ENCODE measurements at places on chromosomes 1 and 21.

GRCh38 chr1:212781225-212781624, 10.4 kb downstream of the NSL1 start:
- no peak for DNase-seq

DNA sequence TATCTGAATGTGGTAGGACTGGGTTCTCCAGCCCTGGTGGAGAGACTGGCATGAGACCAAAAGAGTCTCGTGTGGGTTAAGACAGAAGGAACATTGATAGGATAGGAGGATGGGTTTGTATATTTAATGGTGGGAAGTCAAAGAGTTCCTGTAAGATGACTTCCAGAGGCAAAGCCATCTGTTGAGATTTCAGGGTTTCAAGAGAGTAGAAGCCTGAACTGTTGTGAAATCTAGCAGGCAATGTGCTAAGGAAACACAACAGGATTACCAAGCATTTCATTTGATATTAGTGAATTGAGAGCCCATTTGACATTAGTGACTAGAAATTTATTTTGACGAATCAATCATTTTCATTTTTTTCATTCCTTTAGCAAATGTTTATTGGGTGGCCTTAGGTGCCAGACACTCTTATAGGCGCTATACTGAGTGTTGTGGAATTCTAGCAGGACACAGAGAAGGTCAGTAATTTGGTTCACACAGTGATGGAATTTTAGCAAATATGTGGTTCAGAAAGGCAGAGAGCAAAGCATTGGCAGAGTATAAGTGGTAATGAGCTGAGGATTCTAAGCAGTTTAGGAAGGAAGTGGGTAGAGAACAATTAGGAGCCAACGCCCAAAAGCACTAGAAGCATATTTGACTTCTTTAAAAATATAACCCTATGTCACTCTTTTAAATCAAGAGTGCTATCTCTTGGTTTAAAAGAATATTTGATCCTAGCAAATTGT, 149.3 kb downstream of the AK5 start:
- DNase-seq: no peak

DNA sequence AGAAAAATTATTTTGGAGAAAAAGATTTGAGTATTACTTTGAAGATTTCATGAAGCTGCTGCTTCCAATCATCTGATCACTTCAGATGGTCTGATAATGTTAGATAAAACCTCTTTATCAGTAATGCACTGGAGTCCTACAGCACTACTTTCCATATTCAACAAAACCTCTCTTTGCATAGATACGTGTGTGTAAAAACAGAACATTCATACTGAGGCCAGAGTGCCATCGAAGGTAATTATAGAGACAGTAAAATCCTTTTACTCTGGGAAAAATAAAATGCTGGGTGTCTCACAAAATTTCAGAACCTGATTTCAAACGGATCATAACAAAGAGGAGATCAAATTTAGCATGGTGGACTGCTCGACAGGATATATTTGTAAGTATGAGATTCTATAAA, at the start of gene RGS13:
Gene RGS13, plus strand, starts transcription at position 209 of the 400 bp plus-strand sequence. CDS start 8,188 bp downstream, outside the sequence.
- DNase-seq: no peak

- no peak for DNase-seq
Observed at GRCh38 chr1:186413319-186413718, 37.7 kb downstream of the ODR4 start.

DNA sequence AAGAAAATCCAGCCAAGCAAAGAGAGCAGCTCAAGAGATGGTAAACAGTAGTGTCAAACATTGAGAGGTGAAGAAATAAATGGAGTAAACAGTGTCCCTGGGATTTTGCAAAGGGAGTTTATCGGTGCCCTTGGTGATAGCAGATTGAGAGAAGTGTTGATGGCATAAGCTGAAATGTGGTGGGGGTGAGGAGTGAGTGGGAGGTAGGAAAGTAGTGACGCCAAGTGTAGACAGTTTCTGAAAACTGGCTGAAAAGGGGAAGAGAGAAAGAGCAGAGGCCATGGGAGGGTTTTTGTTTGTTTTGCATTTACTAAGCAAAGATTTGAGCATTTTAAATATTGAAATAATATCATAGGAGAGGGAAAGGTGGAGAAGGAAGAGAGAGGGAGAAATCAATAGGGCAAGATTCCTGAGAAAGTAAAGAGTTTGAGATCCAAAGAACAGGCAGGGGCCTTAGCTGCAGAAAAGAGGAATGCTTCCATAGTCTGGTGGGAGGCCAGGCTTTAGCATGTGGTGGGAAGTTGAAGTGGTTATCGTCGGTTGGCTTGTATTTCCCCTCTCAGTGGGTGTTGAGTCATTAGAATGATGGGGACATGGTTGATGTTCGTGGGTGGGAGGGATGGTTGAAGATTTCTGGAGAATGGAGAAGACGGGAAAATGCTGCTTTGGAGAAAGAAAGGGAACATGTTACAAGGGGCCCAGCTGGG, 26.8 kb upstream of the RASAL2 start:
- DNase-seq: no peak

- DNase-seq: no peak
Observed at GRCh38 chr1:12001996-12002493, 17.3 kb upstream of the MIIP start.

GRCh38 chr1:239218301-239218700, 168.1 kb upstream of the CHRM3 start:
- DNase-seq: no peak

GRCh38 chr21:37986751-37987399, 70.6 kb upstream of the KCNJ6 start:
- DNase-seq: peak; percentile 95

DNA sequence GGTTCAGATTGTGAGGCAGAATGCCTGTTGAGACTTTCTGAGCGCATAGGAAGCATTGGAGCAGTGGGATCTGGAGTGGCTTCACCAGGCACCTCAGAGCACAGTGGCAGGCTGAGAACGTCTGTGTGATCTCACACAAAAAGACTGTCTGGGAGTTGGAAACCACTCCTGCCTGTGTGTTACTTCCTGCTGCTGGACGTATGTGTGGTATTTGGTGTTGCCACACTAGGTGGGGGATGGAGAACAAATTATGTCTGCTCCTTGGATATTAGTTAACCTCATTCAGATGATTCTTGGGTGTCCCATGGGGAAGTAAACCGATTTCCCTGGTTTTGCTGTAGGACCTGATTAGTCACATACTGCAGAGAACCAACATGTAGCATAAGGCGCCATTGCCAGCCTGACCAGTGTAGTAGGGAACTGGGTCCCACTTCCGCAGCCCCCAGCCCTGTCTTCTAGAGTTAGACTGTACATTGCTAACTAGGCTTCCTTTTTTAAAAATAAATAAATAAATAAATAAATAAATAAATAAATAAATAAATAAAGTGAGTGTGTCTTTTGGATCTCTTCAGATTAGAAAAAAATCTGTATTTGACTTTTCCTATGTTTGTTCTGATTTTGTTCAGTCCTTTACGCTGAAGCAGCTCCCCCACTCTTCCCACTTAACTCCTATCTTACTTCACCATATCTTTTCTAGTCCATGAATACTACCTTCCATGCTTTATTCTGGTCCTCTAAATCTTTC, 26.9 kb downstream of the UCK2 start:
- DNase-seq: no peak

Measured in DMS 273 treated with DMSO at 0.1 percent for 48 hours (cell line).